ENCODE measurements at places on chromosomes 16 and 17. TPM values are rescaled to one million over a fixed set of nuclear protein-coding genes. Genes with fewer than 3 reads are reported as not detected.

DNA sequence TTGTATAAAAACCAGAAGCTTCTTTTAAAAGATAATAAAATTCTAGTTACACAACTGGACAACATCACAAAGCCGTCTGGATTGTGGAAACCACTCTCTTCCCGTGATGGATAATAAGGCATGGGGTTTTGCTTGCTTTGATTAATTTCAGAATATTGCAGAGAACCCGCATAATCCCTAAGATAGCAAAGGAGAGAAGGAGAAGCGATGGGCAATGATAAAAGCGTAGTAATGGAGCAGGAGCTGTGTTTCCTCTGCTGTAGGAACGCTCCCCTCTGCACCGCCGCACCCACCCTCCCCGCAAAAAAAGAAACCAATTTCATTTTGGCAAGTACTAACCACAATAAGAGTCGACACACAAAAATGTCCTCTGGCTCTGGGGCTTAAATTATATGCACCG, 340.9 kb upstream of the PSMD7 start:
- H3K4me1 ChIP-seq = no peaks in the 10 kb centered on the region
- no peak overlapping the region for H3K27ac ChIP-seq
- DNase-seq = no peak
- no peak overlapping the region for H3K4me3 ChIP-seq
- H3K36me3 ChIP-seq = no peaks in the 10 kb centered on the region

DNA sequence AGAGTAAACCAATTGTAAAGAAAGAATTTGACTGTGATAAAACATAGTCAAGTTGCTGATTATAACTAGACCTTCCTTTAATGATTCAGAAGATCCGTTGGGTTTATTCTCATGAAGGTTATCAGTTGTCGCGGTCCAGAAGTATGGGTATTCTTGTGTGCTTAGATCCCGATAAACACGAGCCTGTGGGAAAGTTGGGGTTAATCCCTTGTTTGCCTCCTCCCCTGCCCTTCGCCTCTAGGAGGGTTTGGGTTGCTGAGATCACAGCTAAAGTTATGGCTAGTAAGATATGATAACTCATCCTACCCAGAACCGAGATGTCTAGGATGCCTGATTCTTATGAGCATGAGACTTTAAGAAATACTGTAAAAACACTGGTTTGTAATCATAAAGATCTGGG, 66.8 kb downstream of the GPRC5B start:
- H3K27ac ChIP-seq = no peak overlapping the region
- no peaks in the 10 kb centered on the region for H3K4me1 ChIP-seq
- H3K27me3 ChIP-seq = no peaks in the 10 kb centered on the region
- H3K36me3 ChIP-seq = no peaks in the 10 kb centered on the region
- no peak overlapping the region for H3K4me3 ChIP-seq

GRCh38 chr16:9072806-9073341, 18.6 kb upstream of the HAPSTR1 start:
- no peaks in the 10 kb centered on the region for H3K4me1 ChIP-seq
- no peaks in the 10 kb centered on the region for H3K36me3 ChIP-seq
- no peak for DNase-seq
- no peak overlapping the region for H3K4me3 ChIP-seq
- peaks cover 4% of the 10 kb centered on the region for H3K27me3 ChIP-seq
- H3K27ac ChIP-seq = no peak overlapping the region

DNA sequence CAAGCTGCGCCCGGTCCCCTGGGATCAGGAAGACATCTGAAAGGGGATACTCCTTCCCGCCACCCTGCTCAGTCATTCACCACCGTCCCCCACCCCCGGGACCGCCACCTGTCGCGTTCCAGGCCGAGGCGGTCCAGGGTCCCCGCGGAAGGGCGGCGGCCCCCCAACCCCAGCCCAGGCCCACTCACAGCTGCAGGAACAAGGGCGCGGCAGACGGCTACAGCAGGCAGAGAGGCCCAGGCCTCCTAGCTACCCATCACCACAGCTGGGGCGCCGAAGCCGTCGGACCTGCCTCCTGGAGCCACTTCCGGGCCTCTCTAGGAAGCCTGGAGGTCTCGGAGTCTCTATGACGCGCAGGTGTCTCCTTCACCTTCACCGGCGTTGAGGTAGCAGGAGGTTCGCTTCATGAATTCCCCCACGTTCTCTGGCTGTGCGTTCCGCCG, at the start of gene SDR42E1:
TSS of gene SDR42E1 (minus strand) at position 272 of the 443 bp plus-strand sequence. CDS start 10,612 bp downstream, outside the sequence.
- DNase-seq = no peak
- H3K4me1 ChIP-seq = peaks cover 6% of the 10 kb centered on the region
- peak within 1 kb of the TSS; percentile 60 for H3K4me3 ChIP-seq
- H3K27ac ChIP-seq = no peak within 1 kb of the TSS

DNA sequence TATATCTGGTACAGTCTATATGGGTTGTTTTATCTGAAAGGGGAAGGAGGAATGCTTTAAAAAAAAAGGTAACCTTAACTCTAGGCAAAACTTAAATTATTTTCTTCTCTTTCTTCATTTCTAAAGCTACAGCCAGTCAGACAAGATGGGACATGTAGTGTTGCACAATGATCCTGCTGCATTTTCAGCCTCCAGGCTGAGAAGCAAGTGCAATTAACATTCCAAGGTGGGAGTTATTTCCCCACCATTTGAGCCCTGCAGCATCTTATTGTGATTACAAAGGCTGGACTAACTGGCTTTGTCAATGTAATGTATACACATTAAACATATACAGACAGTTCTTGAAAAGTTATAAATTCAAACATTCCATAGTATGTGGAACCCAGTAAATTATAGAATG, 22.6 kb upstream of the NF1 start:
- H3K27me3 ChIP-seq = no peaks in the 10 kb centered on the region
- H3K27ac ChIP-seq = no peak overlapping the region
- DNase-seq = no peak

DNA sequence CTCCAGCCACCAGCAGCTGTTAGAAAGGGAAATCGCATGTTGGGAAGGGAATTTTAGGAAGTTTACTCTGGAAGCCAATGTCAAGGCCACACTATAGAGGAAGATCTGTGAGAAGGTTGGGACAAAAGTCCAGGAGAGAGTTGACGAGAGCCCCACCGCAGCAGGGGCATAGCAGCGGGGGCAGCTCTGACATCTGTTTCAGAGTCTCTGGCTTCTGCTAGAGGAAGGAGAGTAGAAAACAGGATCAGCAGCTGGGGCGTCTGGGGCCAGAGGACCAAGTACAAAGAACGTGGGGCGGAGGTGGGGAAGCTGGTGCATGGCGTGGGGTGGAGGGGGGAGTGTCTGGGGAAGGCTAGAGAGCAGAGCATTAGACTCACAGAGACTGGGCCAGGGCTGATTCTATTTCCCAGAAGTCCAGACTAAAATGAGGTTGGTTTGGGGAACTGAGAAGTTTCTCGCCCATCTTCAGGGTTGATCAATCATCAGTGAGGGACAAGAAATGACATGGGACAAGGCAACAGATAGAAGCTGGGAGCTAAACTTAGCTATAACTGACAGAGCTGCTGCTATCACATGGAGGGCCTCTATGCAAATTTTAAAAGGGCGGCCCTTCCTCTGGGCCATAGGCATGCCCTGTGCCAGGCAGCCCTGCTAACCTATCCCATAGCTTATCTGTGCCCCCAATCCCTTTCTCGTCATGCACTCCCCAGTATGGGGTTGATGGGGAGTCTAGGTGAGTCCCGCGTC, 1.2 kb downstream of the RABEP2 start:
- peaks cover 31% of the 10 kb centered on the region for H3K36me3 ChIP-seq
- DNase-seq = no peak
- peaks cover 17% of the 10 kb centered on the region for H3K4me1 ChIP-seq
- peak overlapping the region; percentile 88 for H3K4me3 ChIP-seq
- no peaks in the 10 kb centered on the region for H3K27me3 ChIP-seq
- H3K27ac ChIP-seq = peak overlapping the region; percentile 99

DNA sequence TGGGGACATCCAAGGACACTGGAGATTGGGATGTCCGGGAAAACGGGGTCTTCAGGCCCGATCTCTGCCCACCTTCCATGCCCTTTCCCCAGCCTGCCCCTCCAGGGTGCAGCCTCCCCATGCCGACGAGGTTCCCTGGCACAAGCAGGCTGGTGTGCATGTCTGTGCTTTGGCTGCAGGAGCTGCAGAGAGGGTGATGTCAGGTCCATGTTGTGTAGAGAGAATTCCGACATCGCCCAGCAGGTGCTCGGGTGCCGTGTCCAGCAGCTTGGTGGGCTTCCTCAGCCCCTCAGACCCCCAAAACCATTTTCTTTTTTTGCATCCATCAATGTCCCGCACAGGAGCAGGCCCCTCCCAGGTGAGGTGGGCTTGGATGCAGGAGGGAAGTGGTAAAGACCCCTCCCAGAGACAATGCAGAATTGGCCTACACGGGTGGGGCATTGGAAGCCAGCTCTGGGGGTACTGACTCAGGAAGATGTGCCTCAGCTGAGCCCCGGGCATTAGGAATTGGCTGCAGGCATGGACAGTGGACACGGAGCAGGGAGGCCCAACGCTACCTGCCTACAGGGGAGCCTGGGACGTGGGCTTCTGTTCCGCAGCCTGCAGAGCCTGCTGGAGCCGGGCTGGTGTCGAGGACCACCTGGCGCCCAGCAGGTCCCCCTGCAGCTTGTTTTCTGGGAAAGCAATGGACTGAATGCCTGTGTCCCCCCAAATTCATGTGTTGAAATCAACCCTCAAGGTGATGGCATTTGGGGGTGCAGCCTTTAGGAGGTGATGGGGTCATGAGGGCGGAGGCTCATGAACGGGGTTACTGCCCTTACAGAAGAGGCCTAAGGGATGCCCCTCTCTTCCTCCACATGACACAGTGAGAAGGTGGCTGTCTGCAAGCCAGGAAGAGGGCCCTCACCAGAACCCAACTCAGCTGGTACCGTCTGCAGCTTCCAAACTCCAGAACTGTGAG, 97.5 kb downstream of the METRNL start:
- H3K27me3 ChIP-seq = peaks cover under 1% of the 10 kb centered on the region
- no peak overlapping the region for H3K4me3 ChIP-seq
- H3K27ac ChIP-seq = no peak overlapping the region
- H3K36me3 ChIP-seq = no peaks in the 10 kb centered on the region
- no peaks in the 10 kb centered on the region for H3K4me1 ChIP-seq

DNA sequence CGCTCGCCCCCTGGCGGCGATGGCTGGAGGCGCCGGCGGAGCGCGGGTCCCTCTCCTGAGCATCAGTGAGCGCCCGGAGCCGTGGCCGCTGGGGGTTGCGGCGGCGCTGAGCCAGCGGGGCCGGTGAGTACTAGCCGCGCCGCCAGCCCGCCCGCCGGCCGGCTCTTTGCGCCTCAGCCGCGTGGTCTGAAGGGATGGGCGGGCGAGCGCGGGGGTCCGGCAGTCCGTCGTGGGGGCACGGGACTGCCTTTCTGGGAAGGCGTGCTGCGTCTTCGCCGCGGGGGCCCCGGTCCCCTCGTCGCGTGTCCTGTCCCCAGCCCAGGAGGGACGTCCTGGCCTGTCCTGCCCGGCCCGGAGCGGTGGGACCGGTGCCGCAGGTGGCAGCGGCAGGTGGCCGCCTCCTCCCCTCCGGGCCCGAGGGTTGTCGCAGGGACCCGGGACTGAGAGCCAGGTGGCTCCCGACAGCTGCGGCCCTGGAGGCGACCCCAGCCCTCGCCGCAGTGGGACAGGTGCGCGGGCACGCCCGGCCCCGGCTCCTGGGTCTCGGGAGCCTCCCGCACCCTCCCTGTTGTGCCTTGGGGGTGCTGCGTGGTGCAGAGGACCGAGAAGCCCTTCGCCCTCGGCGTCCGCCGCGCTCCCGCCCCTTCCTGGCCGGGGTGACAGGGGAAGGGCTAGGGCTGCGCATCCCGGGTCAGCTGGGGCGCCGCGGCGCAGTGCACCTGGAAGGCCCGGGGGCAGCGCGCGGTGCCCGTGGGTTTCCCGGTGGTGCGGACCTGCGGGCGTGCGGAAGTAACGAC, at the start of gene SPECC1:
TSS of gene SPECC1 (plus strand) at position 58 of the 797 bp plus-strand sequence. CDS start 87,293 bp downstream, outside the sequence.
- peak within 1 kb of the TSS; percentile 87 for H3K27ac ChIP-seq
- DNase-seq = peak; percentile 84
- peaks cover 79% of the 10 kb centered on the region for H3K27me3 ChIP-seq

Gene AOC2
- total RNA-seq = 0.44 TPM

Data from left ventricle myocardium inferior (tissue), 1 donor.